ENCODE measurements at places on chromosomes 5 and 9.
A peak's percentile ranks its signal among the peaks of the same experiment; 100 is the strongest.

GRCh38 chr5:24222876-24223275 is 421.9 kb downstream of the CDH10 start:
- no peak for DNase-seq

DNA sequence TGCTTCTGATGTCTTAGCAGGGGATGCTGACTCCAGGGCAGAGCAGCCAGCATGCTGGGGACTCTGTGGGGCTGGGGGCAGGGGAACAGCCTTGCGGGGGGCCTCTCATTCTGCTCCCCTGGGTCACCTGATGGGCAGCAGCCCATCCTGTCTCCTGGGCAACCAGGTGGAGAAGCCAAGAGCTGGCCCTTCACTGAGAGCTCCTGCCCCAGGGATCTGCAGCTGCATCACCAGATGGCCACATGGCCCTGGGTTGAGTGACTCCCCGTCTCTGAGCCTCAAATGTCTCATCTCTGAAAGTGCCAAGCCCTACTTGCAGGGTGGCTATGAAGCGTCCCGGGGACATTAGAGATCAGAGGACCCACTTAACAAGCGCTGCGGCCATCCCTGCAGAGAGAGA is 49.1 kb downstream of the LRSAM1 start:
- no peak for DNase-seq

GRCh38 chr5:54702470-54702869 is 184.9 kb downstream of the SNX18 start:
- no peak for DNase-seq

GRCh38 chr5:9148242-9148641 is 397.6 kb downstream of the SEMA5A start:
- DNase-seq = no peak

GRCh38 chr5:117095346-117096332 is 521.0 kb upstream of the SEMA6A start:
- DNase-seq = no peak

GRCh38 chr5:9335269-9335668 is 210.6 kb downstream of the SEMA5A start:
- DNase-seq = no peak

DNA sequence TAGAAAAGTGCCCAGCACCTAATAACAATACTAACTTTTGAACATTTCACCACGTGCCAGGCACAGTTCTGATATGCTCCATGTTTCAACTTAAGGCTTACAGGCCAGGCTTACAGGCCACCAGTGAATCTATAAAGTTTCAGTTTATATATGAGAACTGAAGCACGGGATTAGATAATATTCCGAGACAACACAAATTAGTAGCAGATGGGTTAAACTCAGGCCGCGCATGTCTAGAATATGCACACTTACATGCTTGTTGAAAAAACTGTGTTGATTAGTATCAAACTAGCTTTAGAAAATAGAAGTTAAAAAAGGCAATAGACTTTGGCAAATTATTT is 587.9 kb downstream of the MTRR start:
- DNase-seq = no peak

GRCh38 chr9:134961331-134962064 is 43.8 kb upstream of the FCN1 start:
- DNase-seq = no peak

DNA sequence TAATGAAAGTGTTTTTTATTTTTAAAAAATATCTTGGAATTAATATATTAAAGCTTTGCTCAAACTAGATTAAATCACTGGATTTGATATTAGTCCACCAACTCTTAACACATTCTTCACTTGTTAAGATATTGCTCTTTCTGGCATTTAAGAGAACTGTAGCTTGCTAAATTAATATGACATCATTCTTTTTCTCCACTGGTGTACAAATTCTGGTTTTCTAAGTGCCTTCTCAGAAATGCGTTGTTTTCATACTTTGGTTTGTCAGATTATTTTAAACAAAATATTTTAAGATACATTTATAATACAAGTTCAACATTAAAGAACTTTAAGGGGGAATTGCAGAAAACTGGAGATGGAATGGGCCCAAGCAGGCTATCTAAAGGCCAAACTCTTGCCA is 87.6 kb upstream of the IFNE start:
- no peak for DNase-seq

- DNase-seq = no peak
These were observed 8.3 kb upstream of the MED7 start for GRCh38 chr5:157150995-157151394.

GRCh38 chr5:22226423-22226822 is 626.7 kb downstream of the CDH12 start:
- DNase-seq = no peak

DNA sequence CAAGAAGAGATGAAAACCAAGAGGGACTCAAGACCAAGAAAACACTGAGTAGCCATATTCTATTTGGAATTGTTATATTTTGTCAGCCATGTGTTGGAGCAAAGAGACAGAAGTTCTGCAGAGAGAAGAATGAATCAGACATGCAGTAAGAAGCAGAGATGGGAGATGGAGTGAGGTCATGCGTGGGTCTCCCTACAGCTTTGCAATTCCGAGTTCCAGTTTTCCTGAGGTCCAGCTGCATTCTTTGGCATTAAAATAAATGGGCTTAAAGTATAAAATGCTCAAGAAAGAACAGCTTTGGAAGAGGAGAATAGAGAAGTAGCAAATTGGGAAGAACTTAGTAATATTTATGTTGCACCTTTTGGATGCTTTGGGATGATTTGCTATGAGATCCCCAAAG is 361.6 kb downstream of the NPR3 start:
- no peak for DNase-seq

DNA sequence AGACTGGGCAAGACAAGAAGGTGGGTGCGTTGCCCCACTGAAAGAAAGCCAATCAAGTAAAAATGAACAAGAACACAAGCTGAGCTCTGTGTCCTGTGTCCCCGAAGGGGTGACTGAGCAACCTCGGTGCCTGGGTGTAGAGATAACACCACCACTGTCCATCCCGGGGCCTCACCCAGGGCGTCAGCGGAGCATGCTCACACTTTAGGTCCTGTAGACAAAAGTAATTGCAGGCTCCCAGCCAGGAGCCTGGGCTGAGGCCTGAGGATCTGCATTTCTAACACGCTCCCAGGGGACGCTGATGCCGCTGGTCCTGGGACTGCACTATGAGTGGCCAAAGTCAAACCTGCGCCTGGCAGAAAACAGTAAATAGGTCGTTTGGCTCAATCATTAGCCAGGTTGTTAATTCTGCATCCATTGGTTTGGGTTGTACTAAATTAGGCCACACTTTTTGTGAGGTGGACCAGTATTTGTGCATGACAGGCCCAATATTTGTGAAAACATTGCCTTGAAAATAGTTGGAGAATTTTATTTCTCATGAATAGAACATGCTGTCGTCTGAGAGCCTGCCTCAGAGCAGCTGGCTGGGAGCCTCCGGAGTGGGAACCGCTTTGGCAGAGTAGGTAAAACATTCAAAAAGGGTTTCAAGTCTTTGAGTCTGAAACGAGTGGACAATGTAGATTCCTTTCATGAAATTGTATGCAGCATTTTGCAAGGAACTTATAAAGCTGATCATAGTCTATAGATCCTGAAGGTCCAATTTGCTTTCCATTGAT is 38.3 kb downstream of the ANKRD33B start:
- DNase-seq = no peak

DNA sequence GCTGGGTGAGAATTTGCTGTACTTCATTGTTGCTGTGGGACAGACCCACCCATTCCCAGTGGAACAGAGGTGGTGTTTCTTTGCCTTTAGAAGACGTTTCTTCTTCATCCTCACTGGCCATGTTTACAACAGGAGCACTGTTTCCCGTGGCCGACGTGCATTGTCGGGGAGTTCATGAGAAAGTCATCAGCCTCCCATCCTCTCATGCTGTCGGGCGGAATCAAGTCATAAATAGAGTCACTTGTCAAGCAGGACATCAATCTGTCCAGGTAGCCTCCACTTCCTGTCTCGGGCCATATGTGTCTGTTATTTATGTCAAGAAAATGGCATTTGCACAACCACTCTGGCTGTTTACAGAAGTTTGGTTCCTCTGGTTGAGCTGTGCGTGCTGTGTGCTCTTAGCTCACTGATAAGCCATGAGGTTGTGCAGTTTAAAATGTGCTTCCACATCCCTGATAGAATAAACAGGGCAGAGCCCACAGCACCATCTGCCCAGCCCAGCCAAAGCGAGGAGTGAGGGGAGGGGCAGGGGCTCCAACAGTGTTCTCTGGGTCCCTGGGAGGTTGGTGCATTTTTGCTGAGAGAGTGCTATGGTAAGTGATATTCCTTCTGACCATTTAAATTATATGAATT is 401.9 kb upstream of the IRX2 start:
- no peak for DNase-seq

DNA sequence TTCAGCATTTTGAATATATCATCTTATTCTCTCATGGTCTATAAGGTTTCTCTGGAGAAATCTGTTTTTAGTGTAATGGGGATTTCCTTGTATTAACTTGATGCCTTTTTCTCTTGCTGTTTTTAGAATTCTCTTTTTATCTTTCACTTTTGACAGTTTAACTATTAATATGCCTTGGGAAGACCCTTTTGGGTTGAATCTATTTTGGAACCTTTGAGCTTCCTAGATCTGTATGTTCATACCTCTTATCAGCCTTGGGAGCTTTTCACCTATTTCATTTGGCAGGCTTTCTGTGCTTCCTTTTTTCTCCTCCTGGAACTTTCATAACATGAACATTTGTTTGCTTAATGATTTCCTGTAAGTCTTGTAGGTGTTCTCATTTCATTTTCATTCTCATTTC is 22.2 kb downstream of the RCL1 start:
- no peak for DNase-seq

DNA sequence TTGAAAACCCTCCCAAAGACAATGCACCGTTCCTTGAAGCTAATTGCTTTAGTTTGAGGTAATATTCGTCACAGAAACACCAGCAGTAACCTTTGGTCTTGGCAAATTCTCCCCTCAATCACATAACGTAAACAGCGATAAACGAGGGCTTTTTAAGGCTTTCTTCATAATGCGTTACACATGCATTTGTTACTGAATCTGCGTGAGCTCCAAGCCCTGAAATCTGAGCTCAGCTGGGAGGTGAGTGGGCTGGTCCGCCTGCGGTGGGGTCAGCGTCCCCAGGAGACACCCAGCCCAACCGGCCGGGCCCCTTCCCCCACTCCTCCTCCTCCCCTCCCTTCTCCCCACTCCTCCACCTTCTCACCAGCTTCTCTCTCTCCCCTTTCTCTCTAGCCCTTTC is 91.1 kb downstream of the BARX1 start:
- DNase-seq = no peak

DNA sequence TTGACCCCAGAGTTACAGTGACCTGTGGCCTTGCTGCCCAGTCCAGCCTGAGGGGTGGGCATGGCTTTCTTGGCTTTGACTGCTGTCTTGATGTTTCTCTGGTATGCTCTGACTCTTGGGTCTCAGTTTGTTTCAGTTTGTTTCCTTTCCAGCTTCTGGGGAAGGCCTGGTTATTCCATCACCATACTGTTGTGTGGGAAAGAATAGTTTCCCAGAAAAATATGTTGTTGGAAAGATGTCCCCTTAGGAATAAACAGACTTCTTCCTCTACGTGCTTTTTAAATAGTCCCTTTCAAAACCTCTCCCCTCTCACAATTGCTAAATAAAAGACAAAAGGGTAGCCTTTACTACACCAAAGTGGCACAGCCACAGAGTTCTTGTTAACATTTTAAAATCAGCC is 49.5 kb downstream of the EGFLAM start:
- DNase-seq = no peak

GRCh38 chr9:108153416-108153815 is 663.8 kb upstream of the KLF4 start:
- DNase-seq = no peak

DNA sequence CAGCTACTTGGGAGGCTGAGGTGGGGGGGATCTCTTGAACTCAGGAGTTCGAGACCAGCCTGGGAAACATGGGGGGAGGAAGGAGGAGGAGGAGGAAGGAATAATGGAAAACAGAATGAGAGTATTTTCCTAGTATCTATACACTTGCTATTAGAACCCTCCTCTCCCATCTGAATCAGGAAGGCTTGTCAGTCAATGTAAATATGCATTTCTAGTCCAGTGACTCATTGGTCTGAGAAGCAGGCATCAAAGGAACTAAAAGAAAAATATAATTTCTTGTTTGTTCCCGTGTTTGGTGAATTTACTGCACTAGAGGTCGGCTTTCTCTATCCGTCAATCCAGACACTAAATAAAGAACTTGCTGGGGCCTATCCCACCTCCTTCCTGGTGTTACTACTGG is 88.6 kb downstream of the AGTPBP1 start:
- DNase-seq = no peak

- DNase-seq = no peak
These were observed 18.3 kb upstream of the TNFSF15 start for GRCh38 chr9:114824110-114824509.

DNA sequence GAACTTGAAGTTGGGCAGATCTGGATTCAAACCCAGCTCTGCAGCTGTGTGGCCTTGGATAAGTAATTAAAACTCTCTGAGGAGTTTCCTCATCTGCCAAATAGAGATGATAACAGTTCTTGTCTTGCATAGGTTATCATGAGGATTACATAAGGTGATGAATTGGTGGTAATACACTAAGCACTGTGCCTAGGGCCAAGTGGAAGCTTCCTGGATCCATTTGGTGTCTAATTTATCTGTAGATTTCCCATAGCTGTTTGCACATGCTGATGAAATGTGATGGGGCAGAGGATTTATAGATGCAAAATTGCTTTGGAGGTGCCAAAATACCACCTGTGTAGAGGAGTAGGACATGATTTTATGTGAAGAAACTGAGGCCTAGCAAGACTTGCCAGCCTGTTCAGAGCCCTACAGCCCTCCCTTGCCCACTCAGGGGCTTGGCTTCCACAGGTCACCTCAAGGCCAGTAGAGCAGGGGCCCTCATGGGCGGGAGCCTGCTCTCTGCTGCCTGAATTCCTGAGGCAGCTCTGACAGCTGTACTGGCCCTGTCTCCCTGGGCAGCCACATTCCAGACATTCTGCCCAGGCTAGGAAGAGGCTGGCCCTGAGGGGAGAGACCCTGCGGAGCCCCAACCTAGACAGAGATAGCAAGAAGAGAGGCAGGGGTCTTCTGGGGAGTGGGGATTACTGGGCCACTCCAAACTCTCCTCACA is 5.9 kb upstream of the FAT2 start:
- peak; percentile 56 for DNase-seq

DNA sequence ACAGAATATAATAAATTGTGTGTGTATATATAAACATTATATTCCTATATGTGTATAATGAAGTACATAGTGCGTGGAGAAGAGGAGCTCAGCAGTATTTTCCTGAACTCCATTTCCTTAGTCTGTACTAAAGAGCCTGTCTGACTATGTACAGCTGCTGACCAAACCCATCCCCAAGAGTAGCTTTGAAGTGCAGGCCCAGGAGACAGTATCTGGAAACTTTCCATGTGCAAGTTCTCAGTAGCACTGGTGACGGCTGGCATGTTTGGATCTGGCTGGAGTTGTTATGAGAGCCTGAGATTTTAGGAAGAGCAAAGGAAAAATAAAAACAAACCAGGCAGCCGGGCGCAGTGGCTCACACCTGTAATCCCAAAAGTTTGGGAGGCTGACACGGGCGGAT is 244.2 kb downstream of the RFK start:
- no peak for DNase-seq

- no peak for DNase-seq
These were observed 79.6 kb upstream of the CDKN2B start for GRCh38 chr9:22088717-22089061.

GRCh38 chr5:55064523-55064922 is 37.9 kb upstream of the GZMA start:
- no peak for DNase-seq

GRCh38 chr5:94467346-94467953 is 151.0 kb downstream of the KIAA0825 start:
- no peak for DNase-seq

All from neuronal stem cell (in vitro differentiated cells).